Activated naive CD4-positive, alpha-beta T cell (primary cell): ENCODE measurements at places on chromosomes 6 and 20.

DNA sequence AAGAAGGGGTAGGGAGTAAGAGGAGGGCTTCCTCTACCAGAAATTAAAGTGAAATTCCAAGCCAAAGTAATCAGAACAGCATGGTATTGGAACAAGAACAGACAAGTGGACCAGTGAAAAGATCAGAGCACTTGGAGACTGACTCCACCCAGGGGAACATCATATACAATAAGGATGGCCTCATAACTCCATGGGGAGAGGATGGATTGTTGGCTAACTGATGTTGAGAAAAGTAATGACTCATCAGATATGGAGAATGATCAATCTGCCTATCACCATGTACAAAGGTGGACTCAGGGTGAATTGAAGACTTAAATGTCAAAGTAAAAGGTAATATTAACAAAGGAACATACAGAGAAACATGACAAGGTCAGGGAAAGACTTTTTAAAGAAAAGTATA lies 12.8 kb downstream of the SLC22A3 start:
- no peak for DNase-seq

GRCh38 chr20:34618676-34619075 lies 58.2 kb downstream of the PIGU start:
- no peak for DNase-seq

- no peak for DNase-seq
Observed at GRCh38 chr6:21348504-21349195, 244.9 kb upstream of the SOX4 start.

DNA sequence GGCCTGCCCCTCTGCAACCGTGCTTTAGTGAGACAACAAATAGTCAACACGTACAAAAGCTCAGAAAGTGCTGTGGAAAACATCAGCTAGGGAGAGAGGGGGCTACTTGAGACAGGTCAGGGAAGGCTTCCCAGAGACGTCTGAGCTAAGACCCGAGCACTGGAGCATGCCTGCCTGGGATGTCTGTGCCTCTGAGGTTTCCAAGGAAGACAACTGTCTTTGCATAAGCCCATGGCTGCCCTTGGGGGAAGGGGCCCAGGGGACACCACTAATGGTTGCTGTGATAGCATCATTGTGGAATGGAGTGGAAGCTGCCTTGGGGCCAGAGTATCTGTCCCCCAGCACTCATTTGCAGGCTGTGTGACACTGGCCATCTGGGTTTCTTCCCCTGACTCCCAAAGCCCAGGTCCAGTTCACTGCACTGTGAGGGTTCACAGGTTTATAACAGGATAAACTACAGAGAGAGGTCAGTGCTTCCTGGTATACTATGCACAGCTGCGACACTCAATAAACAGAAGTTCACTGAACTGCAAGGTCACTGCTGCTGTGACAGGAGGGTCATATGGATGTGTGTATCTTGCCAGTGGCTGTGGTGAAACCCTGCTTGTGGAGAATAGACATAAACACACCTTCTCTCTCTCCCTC lies 1.5 kb upstream of the ARFGEF2 start:
- DNase-seq: no peak

- DNase-seq: no peak
Observed at GRCh38 chr20:34595377-34596184, 37.1 kb downstream of the MAP1LC3A start.

- DNase-seq: no peak
Observed at GRCh38 chr6:145373826-145374225, 361.5 kb downstream of the EPM2A start.

GRCh38 chr6:161233986-161234661 lies 39.7 kb downstream of the AGPAT4 start:
- no peak for DNase-seq

- no peak for DNase-seq
Observed at GRCh38 chr20:6708010-6708409, 59.5 kb upstream of the BMP2 start.

DNA sequence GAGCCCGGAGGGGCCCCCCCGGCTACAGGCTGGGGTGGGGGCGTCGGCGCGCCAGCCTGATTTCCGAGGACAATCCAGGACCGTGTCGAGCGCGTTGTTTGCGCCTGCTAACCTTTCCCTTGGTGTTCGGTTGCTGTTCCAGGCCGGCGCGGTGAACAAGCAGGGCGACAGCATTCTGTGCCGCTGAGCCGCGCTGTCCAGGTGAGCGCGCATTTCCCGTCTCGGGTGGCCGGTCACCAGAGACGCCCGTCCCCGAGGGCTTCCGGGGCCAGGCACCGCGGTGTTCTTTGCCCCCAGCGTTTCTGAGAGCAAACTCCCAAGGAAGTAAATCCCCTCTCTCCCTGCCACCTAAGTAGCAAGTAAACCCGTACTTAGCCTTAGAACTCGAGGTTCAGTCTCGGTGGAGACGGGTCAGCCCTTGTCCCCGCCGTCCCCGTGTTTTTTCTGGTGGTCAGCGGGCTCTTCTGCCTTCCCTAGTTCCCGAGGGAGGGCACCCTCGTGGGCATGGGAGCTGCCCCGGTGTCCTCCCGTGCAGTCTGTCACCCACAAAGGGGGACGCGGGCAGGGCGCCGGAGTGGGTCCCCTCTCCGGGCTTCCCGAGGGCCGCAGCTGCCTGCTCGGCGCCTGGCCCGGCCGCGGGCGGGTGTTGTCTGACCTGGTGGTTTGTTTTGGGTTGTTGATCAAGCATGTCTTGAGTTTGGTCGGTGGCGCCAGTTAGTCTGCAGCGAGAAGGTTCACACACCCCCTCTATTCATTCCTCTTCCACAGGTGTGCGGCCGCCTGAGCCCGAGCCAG lies 1.5 kb downstream of the ID4 start:
- no peak for DNase-seq

DNA sequence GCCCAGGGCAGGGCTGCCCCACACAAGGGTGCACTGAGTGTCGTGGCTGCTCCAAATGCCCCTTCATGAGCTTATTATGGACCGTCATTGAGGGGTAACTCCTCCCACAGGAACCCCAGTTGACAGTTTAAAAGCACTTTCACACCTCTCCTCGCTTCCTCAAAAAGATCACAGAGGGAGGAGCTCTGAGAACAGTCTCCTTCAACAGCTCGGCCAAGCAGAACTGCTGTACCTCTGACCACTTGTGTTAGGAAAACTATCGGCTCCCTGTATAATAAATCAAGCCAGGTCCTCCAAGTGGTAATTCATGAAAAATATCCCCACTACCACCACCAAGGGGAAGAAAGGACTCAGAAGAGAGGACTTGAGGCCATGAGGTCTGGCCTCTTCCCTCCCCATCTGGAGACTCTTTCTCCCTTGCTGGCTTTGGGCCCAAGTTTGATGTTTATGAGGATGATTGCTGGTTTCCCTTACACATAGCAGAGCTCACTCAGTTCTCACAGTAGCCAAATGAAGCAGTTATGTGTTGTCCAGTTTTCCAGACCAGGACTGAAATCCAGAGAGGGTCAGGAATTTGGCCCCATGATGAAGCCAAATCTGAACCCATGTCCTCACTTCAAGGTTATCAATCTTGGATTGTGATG lies 8.7 kb downstream of the SNX21 start:
- DNase-seq: no peak

DNA sequence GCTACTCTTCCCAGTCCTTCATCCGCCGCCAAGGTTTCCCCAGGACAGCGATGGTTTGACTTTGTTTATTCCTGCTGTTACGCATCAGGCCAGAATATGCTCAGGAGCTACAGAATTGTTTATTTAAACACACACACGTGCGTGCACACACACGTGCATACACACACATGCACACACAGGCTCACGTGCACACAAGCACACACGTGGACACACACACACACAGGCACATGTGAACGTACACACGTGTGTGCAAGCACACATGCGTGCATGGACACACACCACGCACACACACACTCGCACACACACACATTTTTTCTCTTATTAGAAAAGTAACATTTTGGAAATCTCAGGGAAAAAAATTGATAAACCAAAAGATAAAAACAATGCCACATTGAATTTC lies 64.6 kb upstream of the UST start:
- DNase-seq: no peak

- no peak for DNase-seq
Observed at GRCh38 chr6:120108061-120108795, 758.7 kb upstream of the MAN1A1 start.

DNA sequence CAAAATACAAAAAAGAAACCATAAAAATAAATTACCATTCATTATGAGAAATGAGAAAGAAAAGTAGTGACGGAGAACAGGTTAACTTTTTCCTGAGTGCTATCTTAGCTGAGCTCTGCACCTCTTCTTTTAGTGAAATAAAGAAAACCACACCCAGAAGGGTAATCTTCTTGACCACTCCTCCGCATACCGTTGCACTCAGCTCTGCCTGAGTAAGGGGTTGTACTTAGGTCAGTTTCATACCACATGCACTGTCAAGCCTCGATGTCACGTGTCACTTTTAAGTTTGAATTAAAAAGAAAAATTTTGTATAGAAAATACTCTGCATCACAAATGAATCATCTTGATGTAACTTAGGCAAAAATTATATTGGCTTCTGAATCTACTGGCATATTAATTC lies 2.8 kb downstream of the EZR start:
- DNase-seq: no peak

DNA sequence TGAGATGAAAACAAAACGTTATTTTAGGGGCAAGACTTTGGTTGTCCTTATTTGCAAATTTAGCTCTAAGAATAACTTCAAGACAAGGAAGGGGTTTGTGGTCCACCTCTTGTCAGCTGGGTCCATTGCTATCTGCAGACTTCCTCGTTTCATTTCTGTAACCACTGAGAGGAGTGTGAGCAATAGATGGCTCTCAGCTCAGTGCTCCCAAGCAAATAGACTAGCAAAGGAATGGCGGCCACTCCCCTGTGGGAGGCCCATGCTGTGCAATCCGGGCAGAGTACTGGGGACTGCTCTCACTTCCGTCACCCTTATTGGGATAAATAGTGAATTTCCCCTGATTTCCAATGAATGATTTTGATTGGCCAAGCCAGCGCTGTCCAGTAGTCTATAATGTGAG lies 176.6 kb downstream of the ZDHHC14 start:
- DNase-seq: no peak

GRCh38 chr20:35121186-35121585 lies 25.9 kb downstream of the EDEM2 start:
- no peak for DNase-seq

- DNase-seq: no peak
Observed at GRCh38 chr6:40406175-40406574, 181.0 kb downstream of the LRFN2 start.

DNA sequence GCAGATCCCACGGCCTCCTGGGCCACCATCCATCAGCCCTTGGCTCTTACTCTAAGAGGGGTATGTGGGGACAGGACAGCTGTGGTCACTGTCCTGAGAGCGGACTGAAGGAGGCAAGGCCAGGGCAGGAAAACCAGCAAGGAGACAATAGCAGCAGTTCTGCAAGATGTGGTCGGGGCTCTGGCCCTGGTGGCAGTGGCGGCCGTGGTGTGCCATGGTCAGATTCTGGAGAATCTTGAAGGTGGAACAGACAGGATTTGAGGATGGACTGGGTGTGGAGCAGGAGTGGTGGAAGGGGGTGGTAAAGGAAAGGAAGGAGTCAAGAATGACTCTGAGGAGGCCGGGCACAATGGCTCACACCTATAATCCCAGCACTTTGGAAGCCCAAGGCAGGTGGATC lies 5.9 kb upstream of the MAP1LC3A start:
- DNase-seq: no peak

GRCh38 chr20:24647713-24648112 lies 178.3 kb downstream of the SYNDIG1 start:
- DNase-seq: no peak

DNA sequence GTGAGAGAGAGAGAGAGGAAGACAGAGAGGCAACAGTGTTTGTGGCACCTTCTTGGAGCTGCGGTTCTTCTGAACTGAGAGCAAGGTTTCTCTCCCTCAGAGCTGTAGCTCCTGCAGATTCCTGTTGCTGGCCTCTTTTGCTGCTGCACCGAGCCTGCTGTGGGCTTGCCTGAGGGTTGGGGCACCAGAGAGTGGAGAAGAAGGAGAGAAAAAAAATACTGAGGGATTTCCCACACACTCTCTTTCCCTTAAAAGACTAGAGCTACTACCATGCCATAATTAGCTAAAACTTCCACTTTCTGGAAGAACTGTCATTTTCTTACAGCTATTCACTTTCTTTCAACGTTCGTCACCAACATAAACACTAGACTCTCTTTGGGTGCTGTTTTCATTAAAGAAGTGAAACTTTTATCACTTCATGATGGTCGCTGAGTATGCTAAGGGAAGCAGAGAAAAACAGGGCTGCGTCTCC lies 18.2 kb upstream of the ECI2 start:
- DNase-seq: no peak

GRCh38 chr6:14889188-14889587 lies 356.7 kb upstream of the JARID2 start:
- DNase-seq: no peak

GRCh38 chr20:8809107-8809953 lies 259.6 kb upstream of the PLCB4 start:
- no peak for DNase-seq

- DNase-seq: no peak
Observed at GRCh38 chr6:80316686-80317231, 210.3 kb downstream of the BCKDHB start.

- no peak for DNase-seq
Observed at GRCh38 chr6:138953451-138953850, 34.6 kb downstream of the REPS1 start.

DNA sequence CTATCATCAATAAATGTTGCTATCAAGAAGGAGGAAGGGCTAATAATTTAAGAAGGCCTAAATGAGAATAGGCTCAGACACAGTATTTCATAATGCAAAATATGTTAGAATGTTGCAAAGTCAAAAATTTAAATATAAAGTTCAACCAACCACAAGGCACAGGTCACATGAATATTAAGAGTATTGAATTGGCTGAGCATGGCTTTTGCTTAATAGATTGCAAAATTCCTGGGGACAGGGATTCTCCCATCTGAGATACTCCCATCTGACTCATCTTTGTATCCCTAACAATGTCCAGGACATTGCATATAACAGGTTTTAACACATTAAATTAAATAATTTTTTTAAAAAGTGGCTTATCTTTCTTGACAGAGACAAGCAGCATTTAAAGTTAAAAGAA lies 32.9 kb upstream of the UTRN start:
- no peak for DNase-seq

- no peak for DNase-seq
Observed at GRCh38 chr6:127348028-127348661, 4.7 kb upstream of the ECHDC1 start.

GRCh38 chr6:118523216-118523615 lies 24.9 kb upstream of the PLN start:
- no peak for DNase-seq

- no peak for DNase-seq
Observed at GRCh38 chr6:152721956-152722355, 24.3 kb downstream of the MYCT1 start.
